ENCODE measurements at places on chromosomes 5 and 9.

DNA sequence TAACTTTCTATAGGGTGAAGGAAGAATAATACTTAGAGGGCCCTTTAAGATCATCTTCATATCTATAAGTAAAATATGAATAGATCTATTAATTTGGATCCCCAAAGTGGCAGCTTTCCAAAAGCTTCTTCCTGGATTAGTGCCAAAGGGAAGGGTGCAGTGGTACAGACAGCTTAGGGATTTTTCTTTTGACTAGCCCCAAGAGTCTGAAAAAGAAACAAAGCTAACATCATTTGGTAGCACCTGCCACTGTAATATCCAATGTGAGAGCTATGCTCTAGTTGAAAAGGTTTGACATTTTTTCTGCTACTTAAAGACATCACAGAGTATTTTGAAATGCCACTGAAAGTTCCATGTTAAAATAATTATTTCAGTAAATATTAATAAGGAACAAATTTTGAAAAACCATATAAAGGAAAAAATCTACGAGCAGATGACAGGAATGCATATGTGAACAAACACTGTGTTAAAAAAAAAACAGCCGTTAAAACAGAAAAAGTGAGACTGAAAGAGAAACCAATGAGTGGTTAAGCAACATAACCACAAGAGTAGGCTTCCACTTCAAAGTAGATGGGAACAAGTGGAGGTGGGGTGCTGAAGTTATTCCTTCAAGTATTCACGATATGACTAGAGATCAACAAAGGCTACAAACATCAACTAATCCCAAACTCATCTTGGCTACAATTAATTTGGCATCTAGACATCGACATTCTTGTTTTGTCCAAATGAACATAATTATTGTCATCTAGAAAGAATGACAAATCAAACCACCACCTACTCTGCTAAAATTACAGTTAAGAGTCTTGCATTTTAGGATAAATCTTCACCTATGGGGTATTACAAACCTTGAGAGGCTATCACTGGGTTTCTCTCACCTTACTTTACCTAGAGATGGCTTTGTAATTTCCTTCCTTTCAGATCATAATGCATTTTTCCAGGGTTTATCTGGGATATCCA, 137.5 kb downstream of the CPLANE1 start:
- peak; percentile 48 for DNase-seq

GRCh38 chr9:132114102-132114707, 34.5 kb upstream of the MED27 start:
- DNase-seq = no peak

DNA sequence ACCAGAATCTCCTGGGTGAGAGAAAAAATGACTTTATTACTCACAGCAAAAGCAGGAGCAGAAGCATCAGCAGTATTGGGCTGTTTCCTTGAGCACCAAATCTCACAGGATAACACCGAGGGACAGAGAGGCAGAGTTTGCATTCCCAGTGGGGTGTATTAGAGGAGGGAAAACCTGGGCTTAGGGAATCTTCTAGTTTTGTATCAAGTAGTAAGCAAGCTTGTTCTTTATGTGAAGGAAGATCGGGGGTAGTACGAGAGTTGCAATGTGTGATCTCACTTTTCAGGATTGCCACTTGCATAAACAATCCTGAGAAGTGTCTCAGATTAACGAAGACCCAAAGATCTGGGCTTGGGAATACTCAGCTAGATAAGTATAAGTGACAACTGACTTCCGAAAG, 1163.0 kb downstream of the TAF11L14 start:
- no peak for DNase-seq

DNA sequence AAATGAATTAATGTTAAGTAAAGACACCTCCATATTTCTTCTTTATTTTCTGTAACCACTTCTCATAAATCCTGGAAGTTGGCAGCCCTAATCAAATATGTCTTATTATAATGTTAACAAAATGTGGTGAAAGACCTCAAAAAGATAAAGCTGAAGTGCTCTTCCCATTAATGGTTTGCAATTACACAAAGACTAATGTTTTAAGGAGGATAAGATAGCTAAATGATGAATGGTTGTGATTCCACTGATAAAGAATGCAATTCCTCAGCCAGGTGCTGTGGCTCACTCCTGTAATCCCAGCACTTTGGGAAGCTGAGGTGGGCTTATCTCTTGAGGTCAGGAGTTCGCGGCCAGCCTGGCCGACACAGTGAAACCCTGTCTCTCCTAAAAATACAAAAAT, 125.8 kb upstream of the SNX2 start:
- no peak for DNase-seq

DNA sequence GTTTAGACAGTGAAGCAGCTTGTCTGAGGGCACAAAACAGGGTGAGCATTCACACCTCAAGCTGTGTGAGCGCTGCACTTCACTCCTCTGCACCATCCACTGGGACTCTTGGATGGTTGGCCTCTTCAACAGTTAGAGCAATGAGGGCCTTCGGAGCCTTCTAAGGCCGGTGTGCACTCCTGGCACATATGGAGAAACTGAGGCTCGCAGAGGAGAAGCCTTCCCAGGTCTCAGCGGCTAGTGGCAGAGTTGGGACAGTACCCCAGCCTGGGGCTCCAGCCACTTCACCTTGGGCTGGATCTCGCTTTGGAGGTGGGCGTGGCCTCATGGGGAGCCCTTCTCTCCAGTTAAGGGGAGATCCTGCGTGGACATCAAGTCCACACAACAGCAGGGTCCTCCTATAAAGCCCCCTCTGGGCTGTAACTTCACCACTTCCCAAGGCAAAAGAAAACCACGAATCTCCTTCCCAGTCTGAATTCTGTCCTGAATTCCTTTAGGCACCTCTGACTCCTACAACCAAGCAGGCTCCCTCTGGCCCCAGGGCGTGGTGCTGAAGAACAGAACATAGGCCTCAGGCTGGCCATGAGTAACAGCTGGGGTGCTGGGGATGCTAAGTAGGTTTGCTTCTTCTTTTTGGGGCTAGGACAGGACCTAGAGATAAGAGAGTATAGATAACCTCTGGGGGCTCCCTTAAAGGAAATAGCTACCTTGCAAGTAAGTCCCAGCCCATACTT, 30.5 kb upstream of the CSF1R start:
- no peak for DNase-seq

- DNase-seq = no peak
These were observed 29.3 kb upstream of the UHRF2 start for GRCh38 chr9:6383551-6384225.

GRCh38 chr5:176986280-176986679, 20.3 kb downstream of the UIMC1 start:
- DNase-seq = no peak

DNA sequence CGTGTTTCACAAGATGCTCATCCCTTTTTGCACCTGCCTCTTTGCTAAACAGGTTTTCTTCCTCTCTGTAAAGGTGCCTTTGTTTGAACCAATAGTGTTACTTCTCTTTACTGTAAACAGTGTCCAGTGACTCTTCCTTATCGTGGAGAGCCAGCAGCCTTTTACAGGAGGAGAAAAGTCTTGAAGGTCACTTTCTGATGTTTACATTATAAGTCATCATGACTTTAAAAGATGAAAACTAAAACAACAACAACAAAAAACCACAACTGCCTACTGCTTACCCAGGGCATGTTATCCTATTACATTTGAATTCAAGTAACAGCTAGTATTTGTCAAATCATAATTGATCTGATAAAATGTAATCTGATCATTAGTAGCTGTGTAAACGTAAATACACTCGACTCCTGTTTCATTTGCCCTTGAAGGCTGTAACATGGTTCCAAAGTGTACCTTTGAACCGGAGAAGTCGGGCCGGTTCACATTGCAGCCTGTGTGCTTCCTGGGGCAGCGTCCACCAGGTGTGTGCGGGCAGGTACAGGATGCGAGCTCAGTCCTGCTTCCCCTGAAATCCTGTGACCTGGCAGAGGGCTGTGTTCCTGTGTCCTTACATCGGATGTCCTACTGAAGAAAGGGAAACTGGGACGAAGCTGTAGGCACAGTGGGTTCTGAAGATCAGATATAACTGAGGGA, 118.1 kb downstream of the C9orf152 start:
- no peak for DNase-seq

GRCh38 chr9:82140471-82140870, 151.9 kb downstream of the SPATA31D1 start:
- no peak for DNase-seq

DNA sequence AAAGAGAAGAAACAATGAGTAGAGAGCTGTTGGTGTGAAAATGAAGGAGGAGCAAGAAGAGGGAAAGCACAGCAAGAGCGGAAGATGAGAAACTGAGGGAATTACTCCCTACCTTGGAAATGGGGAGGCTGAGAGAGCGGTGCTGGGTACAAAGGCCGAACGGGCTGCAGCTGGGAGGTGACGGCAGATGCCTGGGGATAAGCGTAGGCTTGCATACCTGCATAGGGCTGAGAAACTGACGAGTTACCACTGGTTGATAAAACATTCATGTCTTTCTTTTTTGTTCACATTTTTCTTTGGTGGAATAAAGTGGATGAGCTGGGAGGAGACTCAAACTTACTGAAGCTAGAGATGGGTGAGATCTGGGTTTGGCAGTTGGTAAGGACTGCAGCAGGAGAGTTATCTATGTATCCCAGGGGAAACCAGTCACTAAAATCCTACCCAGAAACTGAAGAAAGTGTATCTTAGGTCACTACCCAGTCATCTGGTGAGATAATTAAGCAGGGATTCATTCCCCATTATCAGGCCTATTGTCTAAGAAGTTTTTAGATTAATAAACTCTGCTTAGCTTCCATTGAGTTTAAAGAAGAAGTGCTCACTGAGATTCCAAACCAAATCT, 34.8 kb downstream of the FKBP15 start:
- DNase-seq = no peak

GRCh38 chr5:61351733-61352132, 19.7 kb downstream of the ZSWIM6 start:
- DNase-seq = no peak

- no peak for DNase-seq
These were observed 15.7 kb downstream of the TMEM171 start for GRCh38 chr5:73136055-73136562.

DNA sequence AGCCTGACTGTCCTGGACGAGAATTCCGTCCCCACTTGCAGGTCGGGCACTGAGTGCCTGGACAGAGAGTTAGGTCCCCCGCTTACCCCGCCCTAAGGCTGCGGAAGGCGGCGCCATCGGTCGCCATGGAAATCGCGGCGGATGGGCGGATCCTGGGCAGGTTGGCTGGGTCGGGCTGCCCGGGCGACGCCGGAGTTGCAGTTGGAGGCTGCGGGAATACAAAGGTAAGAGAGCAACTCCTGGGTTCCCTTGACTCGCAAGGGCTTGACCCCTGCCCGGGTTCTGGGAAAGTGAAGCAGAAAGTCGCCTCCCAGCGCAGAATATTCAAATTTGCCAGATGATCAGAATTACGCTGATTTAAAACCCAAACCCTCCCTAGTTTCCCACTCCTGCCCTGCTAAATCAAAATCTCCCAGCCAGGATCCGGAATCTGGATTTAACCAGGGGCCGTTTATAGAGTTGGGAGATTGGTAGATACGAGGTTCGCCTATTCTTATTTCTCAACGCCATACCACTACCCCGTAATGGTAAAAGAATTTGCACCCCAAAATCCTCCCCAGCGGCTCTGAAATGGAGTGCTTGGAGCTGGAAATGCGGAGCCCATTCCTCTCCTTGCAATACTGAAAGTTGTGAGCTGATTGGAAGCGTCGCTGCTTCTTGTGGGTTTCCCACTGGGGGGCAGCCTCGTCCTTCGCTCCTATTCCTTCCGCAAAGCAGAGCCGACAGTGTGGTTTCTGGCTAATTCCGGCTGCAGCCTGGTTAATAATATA, 156.4 kb upstream of the RASEF start:
- DNase-seq = no peak

- no peak for DNase-seq
These were observed 4.7 kb upstream of the ZNF354C start for GRCh38 chr5:179055436-179055835.

DNA sequence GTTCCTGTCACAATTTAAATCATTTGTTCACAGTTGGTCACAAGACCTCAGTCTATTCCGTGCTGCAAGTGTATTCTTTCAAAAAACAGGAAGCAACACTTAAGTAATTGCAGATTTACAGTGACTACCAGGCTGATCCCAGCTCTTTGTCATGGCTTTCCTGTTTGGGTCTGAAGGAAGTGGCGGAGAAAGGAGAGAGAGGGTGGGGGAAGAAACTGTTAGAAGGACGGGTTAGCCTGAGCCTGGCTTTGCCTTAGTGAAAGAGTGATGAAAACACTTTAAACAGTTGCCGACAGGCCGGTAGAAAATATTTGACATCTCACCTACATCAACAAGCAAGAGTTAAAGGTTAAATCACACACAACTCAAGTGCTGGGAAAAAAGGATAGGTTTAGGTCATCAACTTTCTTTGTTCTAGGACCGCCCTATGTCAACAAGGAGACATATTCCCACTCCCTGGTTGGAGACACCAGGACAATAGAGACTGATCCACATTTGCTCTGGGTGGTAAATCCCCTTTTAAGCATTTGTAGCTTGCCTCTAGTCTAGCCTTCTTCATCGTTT, 102.2 kb upstream of the DAB2 start:
- no peak for DNase-seq

DNA sequence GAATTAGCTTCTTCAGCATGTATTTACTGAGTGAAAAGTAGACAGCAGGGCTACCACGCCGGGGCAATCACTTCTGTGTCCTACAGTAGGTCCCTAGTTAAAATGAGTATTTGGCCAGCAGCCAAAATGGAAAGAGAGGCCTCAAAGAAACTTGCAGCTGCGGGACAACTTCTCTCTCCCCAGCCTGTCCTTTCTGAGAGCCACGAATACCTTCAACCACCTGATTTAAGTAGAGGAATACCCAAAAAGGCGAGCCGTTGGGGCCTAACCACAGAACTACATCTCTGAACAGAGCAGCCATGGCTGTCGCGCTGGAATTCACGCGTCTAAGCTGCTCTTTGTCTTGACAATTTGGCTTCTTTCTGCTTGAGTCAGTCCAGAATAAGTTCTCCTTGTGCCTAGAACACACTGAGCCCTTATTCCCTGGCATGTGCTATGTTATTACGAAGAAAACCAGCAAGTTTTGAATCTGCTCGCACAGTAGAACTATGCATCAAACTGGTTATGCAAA, 43.8 kb upstream of the GOLPH3 start:
- no peak for DNase-seq

GRCh38 chr9:5593904-5594303, 35.0 kb upstream of the RIC1 start:
- DNase-seq = no peak

GRCh38 chr5:172815631-172816030, 18.4 kb upstream of the ERGIC1 start:
- DNase-seq = no peak

GRCh38 chr5:142746532-142747433, 23.4 kb upstream of the ARHGAP26 start:
- no peak for DNase-seq

GRCh38 chr9:114898741-114899140, 31.6 kb downstream of the TNFSF8 start:
- peak; percentile 91 for DNase-seq

GRCh38 chr9:99577351-99577750, 244.3 kb upstream of the NR4A3 start:
- no peak for DNase-seq

- no peak for DNase-seq
These were observed 55.3 kb downstream of the SMIM23 start for GRCh38 chr5:171840711-171841522.

- DNase-seq = no peak
These were observed 143.0 kb downstream of the GOLPH3 start for GRCh38 chr5:32031089-32031488.

- no peak for DNase-seq
These were observed 446.1 kb downstream of the ANXA1 start for GRCh38 chr9:73597771-73598170.

- DNase-seq = no peak
These were observed 1.3 kb downstream of the GPSM1 start for GRCh38 chr9:136328622-136329041.

- no peak for DNase-seq
These were observed 16.9 kb upstream of the SNCAIP start for GRCh38 chr5:122295138-122295537.

All from CD4-positive, alpha-beta T cell treated with Interleukin-6 at 100 ng/mL for 8 hours (primary cell).